ENCODE measurements at places on chromosomes 16 and 17.

DNA sequence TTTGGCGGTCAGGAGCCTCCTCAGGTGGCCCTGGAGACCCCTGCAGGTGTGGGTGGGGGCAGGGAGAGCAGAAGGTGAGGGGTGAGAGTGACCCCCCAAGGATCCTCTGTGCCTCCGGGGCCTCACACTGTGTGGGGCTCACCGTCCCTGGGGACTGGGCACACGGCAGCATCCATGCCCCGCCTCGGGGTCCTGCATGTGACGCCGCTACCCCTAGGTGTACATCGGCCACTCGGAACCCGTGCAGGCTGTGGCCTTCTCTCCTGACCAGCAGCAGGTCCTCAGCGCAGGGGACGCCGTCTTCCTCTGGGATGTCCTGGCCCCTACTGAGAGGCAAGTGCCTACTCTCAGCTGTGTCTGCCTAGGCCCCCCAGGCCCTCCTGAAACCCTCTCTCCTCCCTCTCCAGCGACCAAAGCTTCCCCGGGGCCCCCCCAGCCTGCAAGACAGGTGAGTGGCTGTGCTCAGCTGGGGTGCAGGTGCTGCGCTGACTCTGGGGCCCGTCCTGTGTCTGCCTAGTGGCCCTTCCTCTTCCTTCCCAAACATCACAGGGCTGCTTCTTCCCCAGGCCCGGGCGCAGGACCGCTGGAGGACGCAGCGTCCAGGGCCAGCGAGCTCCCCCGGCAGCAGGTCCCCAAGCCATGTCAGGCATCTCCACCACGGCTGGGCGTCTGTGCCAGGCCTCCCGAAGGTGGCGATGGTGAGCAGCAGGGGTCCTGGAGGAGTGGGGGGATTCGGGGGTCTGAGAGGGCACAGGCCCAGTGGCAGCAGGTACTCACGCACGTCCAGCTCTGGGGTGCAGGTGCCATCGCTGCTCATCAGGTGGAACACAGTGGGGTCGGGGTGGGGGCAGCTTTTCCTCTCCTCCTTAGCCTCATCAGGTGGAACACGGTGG is 9.0 kb upstream of the RHOT2 start:
- DNase-seq, result no peak

GRCh38 chr17:66349521-66350254 is 47.3 kb downstream of the PRKCA start:
- no peak for DNase-seq

- DNase-seq, result no peak
Observed at GRCh38 chr17:73118139-73118538, 25.7 kb upstream of the SLC39A11 start.

DNA sequence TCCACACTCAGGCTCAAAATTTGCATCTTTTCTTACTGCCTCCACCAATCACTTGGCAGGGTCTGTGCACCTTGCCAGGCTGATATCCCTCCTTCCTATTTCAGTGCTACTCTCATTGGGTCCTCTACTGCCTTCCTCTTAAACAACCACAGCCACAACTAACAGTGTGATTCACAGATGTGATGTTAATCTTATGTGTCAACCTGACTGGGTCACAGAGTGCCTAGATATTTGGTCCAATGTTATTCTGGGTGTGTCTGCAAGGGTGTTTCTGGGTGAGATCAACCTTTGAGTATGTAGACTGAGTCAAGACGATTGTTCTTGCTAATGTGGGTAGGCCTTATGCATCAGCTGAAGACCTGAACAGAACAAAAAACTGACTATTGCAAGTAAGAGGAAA is 51.3 kb upstream of the IRX6 start:
- DNase-seq, result no peak

- no peak for DNase-seq
Observed at GRCh38 chr17:3961564-3962047, 2.6 kb downstream of the ATP2A3 start.

DNA sequence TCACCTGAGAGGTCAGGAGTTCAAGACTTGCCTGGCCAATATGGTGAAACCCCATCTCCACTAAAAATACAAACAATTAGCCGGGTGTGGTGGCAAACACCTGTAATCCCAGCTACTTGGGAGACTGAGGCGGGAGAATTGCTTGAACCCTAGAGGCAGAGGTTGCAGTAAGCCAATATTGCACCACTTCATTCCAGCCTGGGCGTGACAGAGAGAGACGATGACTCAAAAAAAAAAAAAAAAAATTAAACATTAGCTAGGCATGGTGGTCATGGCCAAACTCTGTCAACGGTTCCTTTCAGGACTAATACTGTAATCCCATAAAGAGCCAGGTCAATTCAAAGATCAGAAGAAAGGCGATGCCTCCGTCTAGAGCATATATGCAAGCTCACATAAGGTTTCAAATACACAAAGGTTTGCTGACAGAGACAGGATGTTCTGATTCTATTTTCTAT is 2.4 kb downstream of the RNF157 start:
- DNase-seq, result no peak

DNA sequence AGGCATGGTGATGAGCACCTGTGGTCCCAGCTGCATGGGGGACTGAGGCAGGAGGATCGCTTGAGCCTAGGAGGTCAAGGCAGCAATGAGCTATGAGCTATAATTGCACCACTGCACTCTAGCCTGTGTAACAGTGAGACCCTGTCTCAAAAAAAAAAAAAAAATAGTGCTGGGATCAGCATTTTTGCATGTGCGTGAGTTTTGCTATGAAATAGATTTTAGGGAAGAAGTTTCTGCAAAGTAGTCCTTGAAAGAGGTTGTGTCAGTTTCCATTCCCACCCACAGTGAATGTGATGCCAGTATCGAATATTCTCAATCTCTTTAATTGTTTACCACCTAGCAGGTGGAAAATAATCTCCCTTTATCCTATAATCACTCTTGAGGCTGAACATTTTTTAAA is 26.3 kb upstream of the ARHGAP17 start:
- DNase-seq, result no peak

DNA sequence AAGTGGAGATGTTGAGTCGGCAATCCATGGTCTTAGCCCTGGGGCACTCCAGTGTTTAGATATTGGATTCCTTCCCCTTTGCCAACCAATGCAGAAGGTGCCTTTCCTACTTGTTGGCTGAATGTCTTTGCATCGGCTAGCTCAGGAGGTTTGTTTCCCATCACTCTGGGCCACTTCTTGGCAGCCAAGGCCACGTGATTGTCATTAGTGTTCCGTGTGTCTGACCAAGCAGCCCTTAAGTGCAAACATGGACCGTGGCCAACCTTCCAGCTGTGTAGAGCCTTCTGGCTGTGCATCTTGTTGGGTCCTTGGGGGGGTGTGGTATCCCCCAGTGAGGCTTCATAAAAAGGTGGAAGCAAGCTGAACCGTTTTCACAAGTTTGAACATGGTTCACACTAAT is 66.0 kb downstream of the GNAO1 start:
- no peak for DNase-seq

- no peak for DNase-seq
Observed at GRCh38 chr17:21171309-21171922, 42.5 kb downstream of the TMEM11 start.

GRCh38 chr17:59827721-59828477 is 64.8 kb downstream of the TUBD1 start:
- DNase-seq, result no peak

DNA sequence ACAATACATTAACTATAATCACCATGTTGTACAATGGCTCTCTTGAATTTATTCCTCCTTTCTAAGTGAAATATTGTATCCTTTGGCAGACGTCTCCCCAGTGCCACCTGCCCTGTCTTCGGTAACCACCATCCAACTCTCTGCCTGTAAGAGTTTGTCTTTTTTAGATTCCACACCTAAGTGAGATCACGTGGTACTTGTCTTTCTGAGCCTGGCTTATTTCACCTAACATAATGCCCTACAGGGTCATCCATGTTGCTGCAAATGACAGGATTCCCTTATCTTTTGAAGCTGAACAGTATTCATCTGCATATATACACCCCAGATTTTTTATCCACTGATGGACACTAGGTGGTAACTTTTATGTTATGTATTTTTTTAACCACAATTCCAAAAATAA is 24.2 kb downstream of the ORC6 start:
- no peak for DNase-seq

- DNase-seq, result no peak
Observed at GRCh38 chr17:48162306-48162934, 54.9 kb downstream of the SNX11 start.

GRCh38 chr17:75721463-75722011 is 278 bp downstream of the ITGB4 start:
- no peak for DNase-seq

GRCh38 chr16:51553314-51553713 is 402.2 kb upstream of the SALL1 start:
- DNase-seq, result peak; percentile 97

DNA sequence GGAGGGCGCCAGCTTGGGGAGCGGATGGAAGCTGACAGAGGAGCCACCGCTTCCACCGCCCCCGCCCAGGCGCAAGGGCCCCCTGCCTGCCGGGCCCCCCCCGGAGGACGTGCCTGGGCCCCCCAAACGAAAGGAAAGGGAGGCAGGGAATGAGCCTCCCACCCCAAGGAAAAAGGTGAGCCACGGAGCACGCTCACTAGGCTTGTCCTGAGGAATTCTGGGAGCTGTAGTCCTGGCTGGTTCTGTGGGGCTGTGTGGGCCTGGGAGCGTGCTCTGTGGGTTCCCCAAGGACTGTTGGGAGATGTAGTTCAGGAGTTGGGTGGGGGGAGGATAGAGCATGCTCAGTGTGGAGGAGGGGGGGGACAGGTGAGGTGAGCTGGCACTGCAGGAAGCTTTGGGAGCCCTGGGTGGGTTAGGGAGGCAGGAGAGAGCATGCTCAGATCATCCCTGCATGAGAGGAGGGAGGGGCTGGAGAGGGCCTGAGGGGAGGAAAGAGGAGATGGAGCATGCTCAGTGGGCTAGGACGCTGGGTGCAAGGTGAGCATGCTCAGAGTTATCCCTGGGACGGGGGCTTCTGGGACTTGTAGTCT is 4.5 kb downstream of the FBXL19 start:
- DNase-seq, result peak; percentile 91

DNA sequence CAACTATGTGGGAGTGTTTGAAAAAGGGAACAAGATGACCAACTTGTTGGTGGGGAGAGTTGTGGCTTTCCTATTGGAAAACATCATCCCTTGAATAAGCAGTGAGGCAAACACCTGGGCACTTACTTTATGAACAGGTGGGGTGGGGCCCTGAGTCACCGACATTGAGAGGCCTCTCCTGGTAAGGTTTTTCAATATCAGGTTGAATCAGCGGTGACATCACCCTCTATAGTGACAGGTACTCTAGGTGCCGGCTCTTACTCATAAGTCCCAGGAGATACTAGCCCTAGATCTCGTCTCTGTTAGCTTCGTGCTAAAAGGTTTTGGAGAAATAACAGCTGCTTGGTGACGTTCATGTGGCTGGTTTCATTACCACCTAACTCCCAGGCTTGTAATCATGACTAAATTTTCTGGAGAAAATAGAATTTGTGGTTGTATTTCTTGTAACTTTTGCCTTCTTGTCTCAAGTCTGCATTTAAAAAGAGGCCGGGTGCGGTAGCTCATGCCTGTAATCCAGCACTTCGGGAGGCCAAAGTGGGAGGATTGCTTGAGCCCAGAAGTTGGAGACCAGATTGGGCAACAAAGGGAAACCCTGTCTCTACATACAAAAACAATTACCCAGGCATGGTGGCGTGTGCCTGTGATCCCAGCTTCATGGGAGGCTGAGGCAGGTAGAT is 19.3 kb downstream of the CDH1 start:
- DNase-seq, result peak; percentile 100

DNA sequence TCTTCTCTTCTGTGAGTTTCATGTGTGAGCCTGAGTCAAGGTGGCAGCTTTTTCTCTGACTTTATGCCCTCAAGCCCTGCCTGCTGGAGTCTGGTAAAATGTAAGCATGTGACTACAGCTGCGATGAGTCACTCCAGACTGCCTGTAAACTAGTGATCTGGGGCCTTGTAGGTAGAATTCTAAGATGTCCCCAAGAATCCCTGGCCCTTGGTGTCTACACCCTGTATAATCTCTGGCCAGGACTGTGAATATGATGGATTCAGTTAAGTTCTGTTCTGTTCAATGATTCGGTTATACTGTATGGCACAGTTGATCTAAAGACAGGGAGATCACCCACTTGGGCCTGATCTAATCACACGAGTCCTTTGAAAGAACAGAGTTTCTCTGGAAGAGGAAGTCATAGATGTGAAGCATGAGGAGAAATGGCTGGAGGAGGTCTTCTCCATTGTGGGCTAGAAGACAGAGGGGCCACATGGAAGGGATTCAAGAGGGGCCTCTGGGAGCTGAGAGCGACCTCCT is 29.8 kb downstream of the PRSS54 start:
- DNase-seq, result peak; percentile 80

DNA sequence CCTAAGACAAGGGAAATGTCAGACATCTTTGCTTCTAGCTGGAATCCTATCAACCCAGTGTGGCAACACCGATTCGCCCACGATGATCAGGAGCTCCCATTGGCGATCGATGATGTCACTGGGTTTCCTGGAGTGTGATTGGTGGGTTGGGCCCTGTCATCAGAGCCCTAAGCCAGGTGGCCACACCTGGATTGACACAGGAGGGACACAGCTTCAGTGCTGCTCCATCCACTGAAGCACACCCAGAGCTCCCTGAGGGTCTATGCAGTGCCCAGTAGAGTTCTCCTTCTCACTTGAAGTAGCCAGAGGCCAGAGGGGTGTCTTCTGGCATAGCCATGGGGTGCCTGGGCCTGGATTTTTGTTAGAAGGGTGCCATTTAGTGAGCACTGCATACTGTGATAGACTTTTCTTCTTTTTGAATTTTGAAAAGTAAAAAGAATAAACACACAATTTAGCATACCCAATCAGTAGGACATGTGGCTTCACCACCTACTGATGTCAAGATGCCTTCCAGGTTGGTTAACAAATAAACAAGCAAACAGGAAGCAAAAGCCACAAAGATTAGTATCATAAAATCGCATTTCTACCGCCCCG is 77.6 kb downstream of the CMIP start:
- no peak for DNase-seq

DNA sequence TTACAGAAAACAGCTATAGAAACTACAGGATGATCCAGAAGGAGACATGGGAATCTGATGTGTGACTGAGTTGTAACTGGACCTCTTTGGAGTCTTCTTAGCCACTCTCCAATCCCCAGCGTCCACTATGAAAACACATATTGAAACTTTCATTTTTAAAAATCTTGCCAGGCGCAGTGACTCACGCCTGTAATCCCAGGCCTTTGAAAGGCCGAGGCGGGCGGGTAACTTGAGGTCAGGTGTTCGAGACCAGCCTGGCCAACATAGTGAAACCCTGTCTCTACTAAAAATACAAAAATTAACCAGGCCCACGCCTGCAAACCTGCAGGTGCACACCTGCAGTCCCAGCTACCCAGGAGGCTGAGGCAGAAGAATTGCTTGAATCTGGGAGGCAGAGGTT is 53.3 kb downstream of the HIC1 start:
- no peak for DNase-seq
